ENCODE measurements at places on chromosomes 13 and 19.

DNA sequence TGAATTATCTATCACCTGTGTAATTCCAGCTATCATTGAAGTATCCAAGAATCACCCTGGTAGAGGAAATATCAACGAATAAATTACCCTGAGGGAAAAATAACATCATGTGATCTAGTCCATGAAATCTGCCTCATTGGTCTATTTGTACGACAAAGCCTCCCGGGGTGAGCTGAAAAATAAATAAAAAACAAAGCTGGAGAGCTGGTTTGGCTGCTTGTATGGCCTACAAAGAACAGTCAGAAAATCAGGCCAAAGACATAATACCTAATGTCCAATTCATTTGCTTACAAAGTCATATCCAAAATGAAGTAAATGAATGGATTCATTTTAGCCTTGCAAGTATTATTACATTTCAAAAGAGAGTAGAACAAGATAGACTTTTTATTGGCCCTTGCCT, 449.9 kb downstream of the KLF12 start:
- H3K27me3 ChIP-seq = no peaks in the 10 kb centered on the region
- DNase-seq = no peak
- H3K4me3 ChIP-seq = no peak overlapping the region

GRCh38 chr13:42883771-42884467, 102.5 kb downstream of the FAM216B start:
- H3K36me3 ChIP-seq = peaks cover 8% of the 10 kb centered on the region
- no peak for DNase-seq
- H3K4me3 ChIP-seq = no peak overlapping the region
- H3K4me1 ChIP-seq = no peaks in the 10 kb centered on the region
- no peaks in the 10 kb centered on the region for H3K27me3 ChIP-seq

- no peaks in the 10 kb centered on the region for H3K4me1 ChIP-seq
- no peaks in the 10 kb centered on the region for H3K27me3 ChIP-seq
- H3K27ac ChIP-seq = no peak overlapping the region
- H3K36me3 ChIP-seq = no peaks in the 10 kb centered on the region
- DNase-seq = no peak
Measured at GRCh38 chr13:92256211-92256610, 857.8 kb downstream of the GPC5 start.

DNA sequence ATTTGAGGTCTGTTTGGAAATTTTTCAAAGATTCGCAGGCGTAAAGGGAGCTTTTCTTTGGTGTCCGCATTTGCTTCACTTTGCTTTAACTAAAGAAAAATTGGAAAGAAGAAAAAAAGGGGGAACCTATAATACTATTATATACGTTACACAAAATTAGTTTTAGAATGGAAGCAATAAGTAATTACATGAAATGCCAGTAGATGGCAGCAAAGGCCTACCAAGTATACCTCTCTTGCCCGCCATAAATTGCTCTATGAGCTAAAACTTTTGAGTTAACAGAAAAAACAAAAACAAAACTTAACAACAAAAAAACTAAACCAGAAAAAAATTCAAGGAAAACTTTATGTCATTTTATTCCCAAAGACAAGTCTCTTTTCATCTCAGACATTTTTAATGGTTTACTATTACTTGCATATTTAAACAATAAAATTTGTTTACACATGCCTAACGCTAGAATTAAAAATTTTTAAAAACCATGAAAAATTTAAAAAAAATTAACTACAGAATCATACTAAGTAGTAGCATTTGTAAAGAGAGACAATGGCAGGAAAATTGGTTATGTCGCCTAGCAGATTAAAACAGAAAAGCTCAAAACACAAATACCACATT, 271.4 kb downstream of the NALCN start:
- H3K27me3 ChIP-seq = peaks cover 3% of the 10 kb centered on the region
- DNase-seq = no peak
- no peak overlapping the region for H3K27ac ChIP-seq
- H3K4me1 ChIP-seq = no peaks in the 10 kb centered on the region

Data from effector memory CD4-positive, alpha-beta T cell (primary cell).